ENCODE measurements at places on chromosomes 2 and 18. TPM values are rescaled to one million over a fixed set of nuclear protein-coding genes. Genes with fewer than 3 reads are reported as not detected.
A peak's percentile ranks its signal among the peaks of the same experiment; 100 is the strongest.

- DNase-seq: no peak
These were observed 131.3 kb upstream of the DAPL1 start for GRCh38 chr2:158663796-158664195.

- no peak for DNase-seq
These were observed 123.8 kb downstream of the SPTBN1 start for GRCh38 chr2:54579682-54580620.

DNA sequence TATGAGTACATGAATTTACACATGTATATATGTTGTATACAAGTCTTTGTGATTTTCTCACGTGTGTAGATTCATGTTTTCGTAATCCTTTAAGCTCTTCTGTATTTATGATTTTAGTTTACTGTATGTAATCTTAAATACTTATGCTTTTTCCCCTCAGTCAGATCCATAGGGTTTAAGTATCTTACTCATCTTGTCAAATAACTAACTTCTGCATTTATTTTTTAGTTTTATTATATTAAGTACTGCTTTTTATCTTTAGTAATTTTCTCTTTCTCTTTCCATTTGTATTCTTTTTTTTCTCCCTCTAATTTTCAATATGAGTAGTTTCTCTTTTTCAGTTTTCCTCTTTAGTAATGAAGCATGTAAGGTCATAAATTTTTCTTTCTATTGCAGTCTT lies 179.4 kb downstream of the LCLAT1 start:
- DNase-seq: no peak

The RAMP1 gene
- 0.69 TPM for total RNA-seq

DNA sequence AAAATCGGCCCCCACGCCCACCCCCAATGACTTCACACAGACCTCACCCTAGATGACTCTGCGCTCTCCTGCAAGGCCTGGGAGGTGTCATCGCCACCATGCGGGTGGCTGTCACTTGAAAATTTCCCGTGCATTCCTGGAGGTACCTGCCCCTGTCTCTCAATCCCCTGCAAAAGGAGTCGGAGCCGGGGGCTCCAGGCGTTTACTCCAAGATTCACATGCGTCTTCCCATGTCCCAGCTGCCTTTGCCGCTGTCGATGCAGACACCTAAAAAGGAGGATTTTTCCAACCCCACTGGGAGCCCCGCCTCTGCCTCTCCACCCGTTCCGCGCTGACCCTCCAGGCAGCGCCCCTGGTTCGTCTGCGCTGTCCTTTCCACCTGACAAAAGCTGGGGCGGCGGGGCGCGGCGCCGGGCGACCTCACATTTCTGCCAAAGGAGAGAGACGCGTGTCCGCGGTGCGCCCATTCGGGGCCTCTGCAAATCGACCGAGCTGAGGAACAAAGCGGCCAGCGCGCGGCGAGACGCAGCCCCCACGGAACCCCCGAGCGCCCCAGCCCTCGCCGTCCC lies 667 bp downstream of the REEP1 start:
- DNase-seq: no peak

- DNase-seq: no peak
These were observed 86.2 kb downstream of the BCL2 start for GRCh38 chr18:63233334-63233733.

- no peak for DNase-seq
These were observed 94.4 kb downstream of the STPG4 start for GRCh38 chr2:47060652-47061170.

The NTSR2 gene
- total RNA-seq: not detected

The GPR45 gene
- total RNA-seq: not detected

DNA sequence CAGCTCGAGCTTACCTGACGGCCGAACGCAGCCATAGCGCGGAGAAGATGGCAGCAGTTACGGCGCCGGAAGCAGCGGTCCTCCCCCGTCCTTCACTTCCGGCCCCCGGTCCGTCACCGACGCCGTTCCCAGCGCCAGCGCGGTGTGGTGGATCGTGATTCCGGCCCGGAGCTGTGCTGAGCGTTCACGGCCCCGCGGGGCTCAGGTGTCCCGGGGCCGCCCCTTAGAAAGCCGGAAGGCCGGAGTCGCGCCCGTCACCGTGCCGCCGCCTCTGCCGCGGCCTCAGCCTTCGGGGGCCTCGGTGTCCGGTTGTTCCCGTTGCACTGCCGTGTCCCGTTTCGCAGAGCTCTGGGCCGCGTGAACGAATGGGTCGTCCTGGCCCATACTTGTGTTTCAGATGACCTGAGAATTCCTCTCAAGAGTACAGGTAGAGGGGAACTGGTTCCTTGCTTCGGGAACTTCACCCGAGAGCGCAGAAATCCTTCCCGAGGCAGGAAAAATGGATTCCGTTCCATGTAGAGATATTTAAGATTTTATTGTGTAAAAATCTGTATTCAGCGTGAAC lies at the start of gene MTERF4:
Gene MTERF4, minus strand, starts transcription at position 49 of the 565 bp plus-strand sequence. Its CDS starts 14 bp downstream, at position 35.
- DNase-seq: peak; percentile 72

DNA sequence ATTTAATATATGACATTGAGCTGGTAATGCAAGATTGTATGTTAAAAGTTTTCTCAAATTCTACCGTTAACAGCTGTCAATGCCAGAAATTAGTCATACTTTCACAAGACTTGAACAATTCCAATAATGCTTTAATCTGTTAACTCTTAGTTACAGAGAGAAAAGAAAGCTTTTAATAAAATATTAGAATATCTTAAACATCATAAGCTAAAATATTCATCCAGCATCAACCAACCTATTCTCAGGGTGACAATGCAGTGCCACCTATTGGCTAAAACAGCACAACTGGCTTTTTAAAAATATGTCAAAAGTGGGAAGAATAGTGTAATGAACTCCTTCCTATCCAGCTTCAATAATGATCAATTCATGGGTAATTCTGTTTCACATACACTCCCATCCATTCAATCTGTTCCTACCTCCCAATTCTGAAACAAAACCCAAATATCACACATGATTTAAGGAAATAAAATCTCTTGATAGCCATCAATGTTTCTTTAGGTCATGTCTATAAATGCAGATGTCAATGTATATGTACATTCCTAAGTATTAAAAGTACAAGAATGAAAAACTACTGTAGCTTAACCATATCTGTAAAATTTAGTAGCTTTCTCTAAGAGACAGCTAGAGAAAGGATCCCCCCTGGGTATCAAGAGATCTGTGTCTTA lies 79.8 kb upstream of the CCDC141 start:
- DNase-seq: peak; percentile 18

The CCDC74A gene
- 5.6 TPM for total RNA-seq

The CXCR4 gene
- not detected for total RNA-seq

GRCh38 chr2:223735659-223736244 lies 101.6 kb downstream of the AP1S3 start:
- peak; percentile 96 for DNase-seq

GRCh38 chr2:237752761-237753165 lies 45.8 kb upstream of the RBM44 start:
- no peak for DNase-seq

- no peak for DNase-seq
These were observed 52.5 kb downstream of the AQP4 start for GRCh38 chr18:26813043-26813442.

DNA sequence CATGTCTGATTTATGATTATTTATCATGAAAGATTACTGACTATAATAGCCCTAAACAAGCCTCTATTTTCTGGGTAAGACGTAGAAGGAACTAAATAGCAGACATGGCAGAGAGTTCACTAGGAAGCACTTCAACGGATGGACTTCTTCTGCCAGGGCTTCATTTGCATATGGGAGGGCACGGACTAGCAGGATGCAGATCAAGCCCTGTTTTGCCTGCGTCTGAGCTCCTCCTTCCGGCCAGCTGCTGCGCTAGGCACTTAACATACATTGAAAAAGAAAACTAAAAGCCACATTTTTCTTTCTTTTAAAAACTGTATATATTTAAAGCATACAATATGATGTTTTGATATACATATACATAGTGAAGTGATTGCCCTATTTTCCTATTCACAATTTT lies 340.0 kb upstream of the MEX3C start:
- DNase-seq: no peak

The ATOH8 gene
- total RNA-seq: 50.7 TPM

The SNED1 gene
- 1.2 TPM for total RNA-seq

The AOX1 gene
- total RNA-seq: 59.4 TPM

- DNase-seq: no peak
These were observed 80.5 kb downstream of the MYO5B start for GRCh38 chr18:50114448-50114847.

GRCh38 chr18:70228536-70228935 lies 23.0 kb upstream of the RTTN start:
- DNase-seq: no peak

DNA sequence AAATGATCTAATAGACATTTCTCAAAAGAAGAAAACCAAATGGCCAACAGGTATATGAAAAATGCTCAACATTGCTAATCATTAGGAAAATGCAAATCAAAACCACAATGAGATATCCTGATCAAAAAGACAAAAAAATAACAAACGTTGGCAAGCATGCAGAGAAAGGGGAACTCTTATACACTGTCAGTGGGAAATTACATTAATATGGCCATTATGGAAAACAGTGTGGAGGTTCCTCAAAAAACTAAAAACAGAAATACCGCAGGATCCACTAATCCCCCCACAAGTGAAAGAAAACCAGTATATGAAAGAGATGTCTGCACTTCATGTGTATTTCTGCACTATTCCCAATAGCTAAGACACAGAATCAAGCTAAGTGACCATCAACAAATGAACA lies 57.7 kb upstream of the CTIF start:
- no peak for DNase-seq

- DNase-seq: no peak
These were observed 327.6 kb downstream of the TDRD15 start for GRCh38 chr2:21451403-21451802.

The SLC5A7 gene
- not detected for total RNA-seq

- no peak for DNase-seq
These were observed 51.7 kb downstream of the RBKS start for GRCh38 chr2:27838502-27838901.

The SMC6 gene
- total RNA-seq: 17.1 TPM

The NCOA1 gene
- 9.9 TPM for total RNA-seq

GRCh38 chr2:180002198-180002770 lies 4.8 kb downstream of the CWC22 start:
- no peak for DNase-seq

The FAM228A gene
- not detected for total RNA-seq

DNA sequence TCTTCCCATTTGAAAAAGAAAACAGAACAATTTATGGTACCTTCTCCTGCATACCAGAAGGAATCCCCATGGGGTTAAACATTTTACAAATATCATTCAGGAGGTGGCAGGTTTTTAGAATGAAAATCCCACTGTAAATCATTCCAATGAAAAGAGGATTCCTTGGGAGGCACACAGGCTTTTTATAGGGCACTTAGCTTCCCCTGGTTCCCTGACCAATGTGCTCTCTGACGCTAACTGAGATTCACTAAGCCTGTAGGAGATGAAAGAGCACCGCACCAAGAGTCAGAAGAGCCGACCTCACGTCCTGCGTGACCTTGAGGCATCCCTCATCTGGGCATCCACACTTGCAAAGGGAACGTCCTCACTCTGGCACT lies 82.5 kb downstream of the CMPK2 start:
- DNase-seq: no peak

DNA sequence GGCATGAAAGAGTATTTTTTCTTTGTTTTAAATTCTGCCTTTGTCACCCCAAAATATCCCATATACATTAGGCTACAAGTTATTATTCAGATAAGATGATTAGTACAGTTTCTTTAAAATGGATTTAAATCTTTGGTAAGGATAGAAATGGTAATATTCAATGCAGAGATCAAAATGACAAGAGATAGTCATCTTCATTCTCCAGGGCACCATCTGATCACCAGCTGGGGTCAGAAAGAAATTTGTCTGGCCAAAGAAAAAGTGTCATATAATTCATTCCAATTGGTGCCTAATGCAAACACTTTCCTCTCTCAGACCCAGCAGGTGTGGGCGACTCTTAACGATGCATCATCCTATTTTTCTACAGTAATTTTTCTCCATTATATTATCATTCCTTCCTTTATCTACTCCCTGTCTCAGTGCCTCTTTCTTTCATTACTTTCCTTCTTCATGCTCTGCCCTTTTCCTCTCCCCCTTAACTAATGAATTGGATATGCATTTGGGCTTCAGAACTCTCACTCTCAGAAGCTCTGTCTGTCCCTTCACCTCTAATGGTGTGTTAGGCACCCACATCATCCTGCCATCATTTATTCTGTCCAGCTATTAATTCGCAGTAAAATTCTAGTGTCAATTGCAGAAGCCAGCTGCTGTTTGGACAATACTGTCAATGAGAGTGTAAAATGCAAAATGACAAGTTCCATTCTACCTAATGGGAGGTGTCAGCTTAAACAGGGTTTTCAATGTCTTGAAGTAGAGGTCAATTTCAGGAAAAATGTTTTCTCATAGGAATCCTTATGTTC lies 570.5 kb downstream of the TDRD15 start:
- no peak for DNase-seq

GRCh38 chr2:54667726-54668650 lies 55.5 kb upstream of the EML6 start:
- no peak for DNase-seq

GRCh38 chr2:177758591-177759371 lies 313.8 kb downstream of the PDE11A start:
- peak; percentile 68 for DNase-seq

DNA sequence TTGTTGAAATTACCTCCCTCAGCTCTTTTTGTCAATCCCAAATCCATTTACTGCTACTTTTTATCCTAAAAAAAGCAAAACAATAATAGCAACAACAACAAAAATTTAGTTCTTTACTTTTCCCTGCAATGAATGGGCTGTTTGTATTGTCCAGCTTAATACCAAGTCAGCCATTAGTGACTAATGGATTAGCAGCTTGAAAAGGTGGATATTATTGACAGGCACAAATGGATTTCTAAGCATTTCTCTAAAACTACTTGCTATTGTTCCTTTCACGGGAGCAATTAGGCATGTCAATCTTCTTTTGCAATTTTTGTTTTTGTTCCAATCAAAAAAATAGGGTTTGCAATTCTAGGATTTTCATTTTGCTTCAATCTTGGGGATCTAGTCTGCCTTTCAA lies 32.1 kb upstream of the SPAG16 start:
- DNase-seq: no peak

The SLC9A2 gene
- not detected for total RNA-seq

- peak; percentile 88 for DNase-seq
These were observed 21.8 kb downstream of the DOK1 start for GRCh38 chr2:74576211-74576862.

All from HFFc6 (cell line).